ENCODE measurements at places on chromosomes 5 and 9.

DNA sequence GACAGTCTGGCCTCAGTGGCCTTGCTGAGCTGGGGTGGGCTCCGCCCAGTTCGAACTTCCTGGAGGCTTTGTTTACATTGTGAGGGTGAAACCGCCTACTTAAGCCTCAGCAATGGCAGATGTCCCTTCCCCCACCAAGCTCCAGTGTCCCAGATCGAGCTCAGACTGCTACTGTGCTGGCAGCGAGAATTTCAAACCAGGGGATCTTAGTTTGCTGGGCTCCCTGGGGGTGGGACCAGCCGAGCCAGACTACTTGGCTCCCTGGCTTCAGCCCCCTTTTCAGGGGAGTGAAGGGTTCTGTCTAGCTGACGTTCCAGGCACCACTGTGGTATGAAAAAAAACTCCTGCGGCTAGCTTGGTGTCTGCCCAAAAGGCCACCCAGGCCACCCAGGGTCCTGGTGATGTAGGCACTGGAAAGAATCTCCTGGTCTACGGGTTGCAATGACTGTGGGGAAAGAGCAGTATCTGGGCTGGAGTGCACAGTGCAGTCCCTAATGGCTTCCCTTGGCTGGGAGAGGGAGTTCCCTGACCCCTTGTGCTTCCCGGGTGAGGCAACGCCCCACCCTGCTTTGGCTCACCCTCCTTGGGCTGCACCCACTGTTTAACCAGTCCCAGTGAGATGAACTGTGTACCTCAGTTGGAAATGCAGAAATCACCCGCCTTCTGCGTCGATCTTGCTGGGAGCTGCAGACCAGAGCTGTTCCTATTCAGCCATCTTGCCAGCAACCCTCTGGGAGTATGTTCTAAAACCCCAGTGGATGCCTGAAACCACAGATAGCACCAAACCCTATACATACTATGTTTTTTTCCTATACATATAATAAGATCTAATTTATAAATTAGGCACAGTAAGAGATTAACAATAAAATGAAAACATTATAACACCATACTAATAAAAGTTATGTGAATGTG is 95.5 kb downstream of the TMEM161B start:
- no peak for DNase-seq

GRCh38 chr9:137067860-137068538 is 2.4 kb downstream of the SAPCD2 start:
- DNase-seq = peak; percentile 87

GRCh38 chr5:56191656-56192055 is 41.5 kb downstream of the ANKRD55 start:
- no peak for DNase-seq

GRCh38 chr5:2892466-2893000 is 141.1 kb upstream of the IRX2 start:
- no peak for DNase-seq

DNA sequence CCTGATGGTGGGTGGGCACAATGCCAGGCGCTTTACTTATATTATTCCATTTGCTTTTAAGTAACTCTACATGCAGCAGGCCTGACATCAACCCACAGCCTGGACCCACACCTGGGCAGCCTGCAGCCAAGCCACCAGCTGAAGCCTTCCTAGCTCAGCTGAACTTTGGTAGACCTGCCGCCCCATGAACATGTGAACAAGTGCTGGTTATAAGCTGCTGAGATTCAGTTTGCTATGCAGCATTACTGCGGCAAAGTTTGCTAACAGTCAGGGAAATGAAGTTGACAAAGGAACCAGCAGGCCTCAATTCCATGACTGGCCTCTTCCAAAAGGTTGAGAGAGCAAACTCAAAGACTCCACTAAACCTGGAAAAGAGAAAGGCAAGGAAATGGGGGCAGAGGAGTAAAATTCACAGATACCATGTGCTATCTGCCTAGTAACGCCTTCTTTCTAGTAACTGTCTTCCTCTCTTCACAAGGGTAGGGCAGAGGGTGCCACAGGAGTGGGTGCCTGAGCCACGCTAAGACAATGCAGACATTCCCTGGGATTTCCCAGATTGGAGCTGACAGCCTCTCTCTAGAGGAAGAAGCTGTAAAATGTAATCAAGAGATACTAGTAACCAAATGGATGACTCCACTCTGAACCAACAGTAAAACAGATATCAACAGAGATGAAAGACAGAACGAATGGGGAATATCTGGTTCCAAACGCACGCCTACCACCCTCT is 2.9 kb downstream of the BOD1 start:
- DNase-seq = no peak

DNA sequence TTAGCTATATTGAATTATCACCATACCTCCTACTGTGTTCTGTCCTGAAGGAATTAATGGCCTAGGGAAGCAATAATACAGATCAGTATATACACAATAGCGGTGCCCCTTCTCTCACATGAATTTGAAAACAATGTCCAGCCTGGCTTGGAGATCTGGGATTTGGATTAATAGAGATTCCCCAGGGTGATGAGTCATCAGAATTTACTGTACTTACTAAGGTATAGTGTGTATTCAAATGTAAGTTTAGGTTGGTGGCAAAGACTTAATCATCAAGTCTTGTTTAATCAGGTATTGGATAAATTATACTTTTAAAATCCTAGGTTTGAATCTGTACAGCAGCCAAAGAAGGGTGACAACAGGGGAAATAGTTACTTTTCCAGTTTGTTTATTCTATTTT is 121.5 kb downstream of the FEM1C start:
- DNase-seq = no peak

DNA sequence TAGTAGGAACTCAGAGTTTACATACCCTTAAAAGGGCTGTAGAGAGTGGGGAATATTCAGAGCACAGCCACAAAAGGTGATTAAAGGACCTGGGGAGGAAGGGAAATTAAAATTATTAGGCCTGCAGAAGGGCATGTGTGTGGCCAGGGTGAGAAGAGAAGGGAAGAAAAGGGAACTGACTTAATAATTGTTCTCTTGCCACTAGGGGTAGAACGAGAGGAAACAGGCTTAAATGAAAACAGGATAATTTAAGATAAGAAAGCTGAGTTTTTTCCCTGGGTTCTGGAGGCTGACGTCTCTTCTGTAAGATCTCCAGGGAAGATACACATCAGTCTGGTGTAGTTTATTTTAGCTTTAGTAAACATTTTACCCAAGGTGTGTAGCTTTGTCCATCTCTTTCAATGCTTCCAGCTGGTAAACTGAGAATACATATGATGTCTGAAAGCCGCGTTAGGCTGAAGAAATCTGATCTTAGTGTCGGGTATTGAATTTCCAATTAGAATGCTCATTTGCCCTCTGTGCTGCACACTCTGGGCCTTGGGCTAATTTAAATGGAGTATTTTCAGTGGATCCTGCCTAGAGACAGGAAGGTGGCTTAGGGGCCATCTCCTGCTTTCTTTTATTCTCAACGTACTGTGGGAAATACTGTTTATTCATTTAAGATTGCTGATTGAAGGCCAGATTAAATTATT is 416.8 kb downstream of the TMEM38B start:
- DNase-seq = no peak

GRCh38 chr5:93886098-93886806 is 144.9 kb upstream of the POU5F2 start:
- DNase-seq = no peak

DNA sequence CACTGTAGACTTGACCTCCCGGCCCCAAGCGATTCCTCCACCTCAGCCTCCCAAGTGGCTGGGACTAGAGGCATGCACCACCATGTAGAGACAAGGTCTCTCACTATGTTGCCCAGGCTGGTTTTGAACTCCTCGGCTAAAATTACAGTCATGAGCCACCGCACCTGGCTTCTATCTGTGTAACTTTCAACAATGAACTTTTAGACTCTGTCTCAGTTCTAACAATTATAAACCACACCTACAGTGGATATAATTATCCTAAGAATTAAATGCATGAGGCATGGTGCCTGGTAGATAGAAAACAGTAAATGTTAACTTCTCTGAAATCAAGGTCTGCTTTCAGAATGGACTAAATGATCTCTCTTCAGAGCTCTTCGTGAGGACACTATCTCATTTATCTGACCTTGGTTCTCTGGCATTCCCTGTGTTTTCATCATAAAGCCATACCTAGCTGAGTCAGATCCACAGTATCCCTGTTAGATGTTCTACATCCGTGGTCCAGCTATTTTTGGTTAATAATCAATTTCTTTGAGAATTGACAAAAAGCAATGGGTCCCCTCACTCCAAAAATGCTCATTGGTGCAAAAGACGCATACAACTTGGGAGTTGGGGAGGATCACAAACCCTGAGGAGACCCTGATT is 7.2 kb downstream of the HAVCR1 start:
- DNase-seq = no peak

DNA sequence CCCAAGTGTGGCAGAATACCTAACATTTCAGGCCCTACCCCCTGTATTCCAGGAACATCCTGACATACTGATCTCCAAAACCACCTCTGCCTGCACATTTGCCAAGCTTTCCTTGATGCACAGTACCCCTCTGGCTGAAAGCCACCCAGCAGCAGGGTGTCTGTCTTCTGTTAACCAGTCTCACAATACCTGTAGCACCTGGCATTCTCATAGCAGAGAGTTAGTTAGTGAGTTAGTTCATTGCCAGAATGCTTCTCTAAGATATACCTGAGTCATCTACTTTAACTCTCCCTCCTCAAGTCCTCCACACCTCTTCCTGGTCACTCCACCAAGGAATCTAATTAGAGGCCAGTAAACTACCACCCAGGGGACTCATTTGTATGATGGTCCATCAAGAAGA is 46.1 kb upstream of the IL7R start:
- DNase-seq = no peak

- no peak for DNase-seq
Measured at GRCh38 chr5:32170303-32171151, 3.6 kb downstream of the GOLPH3 start.

DNA sequence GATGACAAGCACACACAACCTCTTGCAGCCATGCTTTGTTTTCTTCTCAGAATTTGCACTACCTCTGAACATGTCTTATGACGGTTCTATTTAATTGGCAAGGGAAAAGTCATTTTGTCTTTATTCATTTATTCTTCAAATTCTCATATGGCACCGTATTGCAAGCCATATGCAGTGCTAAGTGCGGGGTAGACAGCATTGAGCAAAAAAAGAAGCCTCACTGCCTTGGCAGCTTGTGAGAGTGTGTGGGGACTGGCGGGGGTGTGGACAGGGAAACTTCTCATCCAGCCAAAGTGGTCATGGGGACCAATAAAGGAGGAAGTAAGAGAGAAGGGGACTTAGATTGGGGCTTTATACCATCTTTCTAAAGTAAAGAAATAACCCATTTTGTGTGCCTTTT is 160.0 kb downstream of the CDH12 start:
- DNase-seq = no peak

DNA sequence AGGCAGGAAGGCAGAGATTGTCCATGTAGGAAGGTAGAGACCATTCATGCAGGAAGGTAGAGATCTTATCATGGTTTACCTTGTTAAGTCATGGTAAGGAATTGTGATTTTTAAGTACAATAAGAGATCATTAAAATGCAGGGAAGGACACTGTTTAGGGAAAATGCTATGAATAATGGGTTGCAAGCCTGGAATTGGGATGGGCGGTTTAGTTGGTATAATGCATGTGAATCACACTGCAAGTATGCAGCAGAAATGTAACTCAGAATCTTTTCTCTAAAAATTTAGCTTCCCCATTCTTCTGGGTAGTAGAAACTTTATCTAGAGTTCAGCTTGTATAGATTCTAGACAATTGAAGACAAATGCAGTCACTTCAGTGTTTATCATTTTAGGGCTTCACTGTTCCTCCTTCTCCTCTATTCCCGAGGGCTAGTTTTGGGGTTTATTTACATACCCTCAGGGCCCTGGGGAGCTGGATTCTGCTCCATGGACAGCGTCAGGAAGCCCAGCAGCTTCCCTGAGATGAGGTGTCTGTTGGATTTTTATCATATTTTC is 212.0 kb downstream of the SREK1 start:
- no peak for DNase-seq

GRCh38 chr9:132615774-132616173 is 33.4 kb downstream of the BARHL1 start:
- DNase-seq = no peak

DNA sequence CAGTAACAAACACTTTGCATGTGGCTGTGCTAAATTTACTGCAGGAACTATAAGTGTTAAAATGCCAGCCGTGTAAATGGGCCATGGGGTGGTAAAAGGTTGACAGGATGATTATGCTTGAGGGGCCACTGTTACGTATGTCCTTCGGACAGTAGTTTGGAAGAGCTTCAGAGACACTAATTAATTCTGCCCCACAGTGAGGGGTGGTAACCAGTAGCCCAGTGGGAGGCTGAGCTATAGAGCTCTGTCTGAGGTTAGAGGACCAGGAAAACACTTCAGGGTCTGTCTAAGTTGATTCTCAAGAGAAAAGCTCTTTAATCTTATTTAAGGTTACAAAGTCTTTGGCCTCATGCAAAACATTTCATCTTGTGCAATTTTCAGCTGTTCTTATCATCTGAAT is 176.6 kb downstream of the DMRTA1 start:
- no peak for DNase-seq

- DNase-seq = no peak
Measured at GRCh38 chr9:116390303-116391228, 237.0 kb downstream of the PAPPA start.

DNA sequence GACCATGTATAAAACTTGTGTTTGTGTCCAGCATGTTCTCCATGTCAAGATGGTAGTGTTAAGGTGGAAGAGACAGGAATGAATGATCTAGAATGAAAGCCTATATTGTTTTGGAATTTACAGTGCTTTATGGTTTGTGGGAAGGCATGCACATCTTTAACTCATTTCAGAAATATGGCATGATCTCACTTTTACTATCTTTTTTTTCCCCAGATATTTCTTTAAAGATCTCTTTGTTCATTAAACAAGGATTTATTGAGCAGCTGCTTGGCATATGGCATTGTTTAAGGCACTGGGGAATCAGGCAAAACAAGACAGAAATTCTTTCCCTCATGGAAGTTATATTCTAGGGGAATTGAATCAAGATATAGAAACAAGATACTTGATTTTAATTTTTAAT is 51.7 kb downstream of the SLC12A2 start:
- DNase-seq = no peak

GRCh38 chr9:107504585-107505455 is 15.3 kb upstream of the KLF4 start:
- DNase-seq = no peak

DNA sequence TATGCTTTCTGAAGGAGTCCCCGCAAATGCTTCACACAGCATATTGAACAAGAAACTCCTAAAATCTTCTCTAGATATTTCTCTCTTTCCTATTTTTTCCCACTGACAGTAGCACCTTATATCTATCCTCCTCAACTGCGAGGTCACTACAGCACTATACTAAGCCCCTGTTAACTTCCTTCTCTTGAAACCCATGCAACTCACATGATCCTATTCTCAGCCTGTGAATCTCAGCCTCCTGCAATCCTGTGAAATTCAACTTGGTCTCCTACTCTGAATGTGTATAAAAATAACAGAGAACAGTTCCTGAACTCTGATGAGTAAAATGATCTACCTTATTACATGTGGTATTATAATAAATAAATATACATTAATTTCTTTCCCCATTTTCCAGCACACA is 6.1 kb upstream of the PLGRKT start:
- DNase-seq = no peak

- DNase-seq = peak; percentile 78
Measured at GRCh38 chr5:132064738-132065331, 4.4 kb downstream of the IL3 start.

All from activated CD4-positive, alpha-beta T cell treated with anti-CD3 and anti-CD28 coated beads, Interleukin-2, amount 50 U/mL, for 1 hour (primary cell).